Stimulated activated CD8-positive, alpha-beta memory T cell treated with anti-CD3 and anti-CD28 coated beads, Interleukin-7, amount 100 ng/mL, for 1 hour (primary cell): ENCODE measurements at places on chromosomes 5 and 9.

DNA sequence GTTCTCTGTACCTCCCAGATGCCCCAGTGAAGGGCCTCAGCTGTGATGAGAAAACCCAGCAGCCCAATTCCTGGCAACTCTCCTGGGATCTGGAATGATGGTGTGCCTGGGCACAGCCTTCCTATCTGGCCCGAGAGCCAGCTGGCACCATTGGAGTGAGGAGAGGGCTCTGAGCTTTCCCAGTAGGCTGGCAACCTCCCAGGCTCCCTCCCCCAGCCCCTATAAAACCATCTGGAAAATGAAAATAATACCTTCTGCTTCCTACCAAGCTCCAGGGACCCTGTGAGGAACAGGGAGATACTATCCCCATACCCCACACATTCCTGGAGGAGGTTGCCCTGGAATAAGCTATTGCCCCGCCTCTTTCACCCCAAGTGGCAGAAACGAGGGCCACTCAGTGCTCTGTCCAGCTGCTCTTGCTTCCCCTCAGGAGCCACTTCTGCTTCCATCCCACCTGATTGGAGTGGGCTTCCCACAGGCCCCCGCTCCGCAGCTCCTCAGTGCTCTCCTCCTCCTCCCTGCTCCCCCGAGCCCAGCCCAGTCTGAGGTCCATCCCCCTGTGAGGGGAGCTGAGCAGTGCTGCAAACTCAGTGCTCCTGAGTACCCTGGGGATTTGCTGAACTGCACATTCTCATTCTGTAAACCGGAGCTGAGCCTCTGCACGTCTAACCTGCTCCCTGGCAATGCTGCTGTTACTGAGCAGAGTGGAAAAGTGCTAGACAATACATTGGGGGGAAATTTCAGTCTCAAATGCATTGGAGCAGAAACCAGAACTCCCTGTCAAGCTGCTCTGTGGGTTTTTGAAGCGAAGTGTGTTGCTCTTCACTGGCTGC is 74.7 kb downstream of the THBS4 start:
- DNase-seq, result no peak

DNA sequence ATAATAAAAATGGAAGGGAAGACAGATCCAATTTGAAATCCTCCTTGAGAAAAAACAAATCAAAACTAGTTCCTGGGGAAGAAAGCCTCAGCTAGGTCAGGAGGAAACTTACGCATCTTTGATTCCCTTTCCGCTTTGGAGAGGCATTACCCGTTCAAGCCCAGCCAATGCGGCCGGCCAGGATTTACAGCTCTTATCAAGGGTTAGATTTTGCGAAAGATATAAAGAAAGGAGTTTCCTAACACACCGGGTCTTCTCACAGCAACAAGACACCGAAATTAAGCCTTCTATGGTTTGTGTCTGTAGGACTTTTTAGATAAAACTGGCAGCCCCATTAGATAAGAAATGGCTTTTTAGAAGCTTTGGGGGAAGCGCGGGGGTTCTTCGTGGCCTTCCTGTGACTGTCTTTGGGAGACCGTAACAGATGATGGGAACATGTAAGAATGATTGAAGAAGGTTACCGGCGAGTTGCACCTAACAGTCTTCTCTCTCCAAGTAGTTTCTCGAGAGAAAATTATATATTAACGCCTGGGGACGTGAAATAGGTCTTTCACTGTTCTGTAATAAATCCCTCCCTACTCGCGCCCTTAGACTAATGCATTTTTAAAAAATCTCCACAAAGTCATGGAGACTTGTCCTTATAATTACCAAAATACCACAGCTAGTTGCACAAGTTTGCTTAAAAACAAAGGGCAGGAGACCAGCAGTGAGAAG is 1.3 kb upstream of the ISL1 start:
- no peak for DNase-seq

GRCh38 chr5:158398360-158399201 is 539.6 kb upstream of the CLINT1 start:
- no peak for DNase-seq

DNA sequence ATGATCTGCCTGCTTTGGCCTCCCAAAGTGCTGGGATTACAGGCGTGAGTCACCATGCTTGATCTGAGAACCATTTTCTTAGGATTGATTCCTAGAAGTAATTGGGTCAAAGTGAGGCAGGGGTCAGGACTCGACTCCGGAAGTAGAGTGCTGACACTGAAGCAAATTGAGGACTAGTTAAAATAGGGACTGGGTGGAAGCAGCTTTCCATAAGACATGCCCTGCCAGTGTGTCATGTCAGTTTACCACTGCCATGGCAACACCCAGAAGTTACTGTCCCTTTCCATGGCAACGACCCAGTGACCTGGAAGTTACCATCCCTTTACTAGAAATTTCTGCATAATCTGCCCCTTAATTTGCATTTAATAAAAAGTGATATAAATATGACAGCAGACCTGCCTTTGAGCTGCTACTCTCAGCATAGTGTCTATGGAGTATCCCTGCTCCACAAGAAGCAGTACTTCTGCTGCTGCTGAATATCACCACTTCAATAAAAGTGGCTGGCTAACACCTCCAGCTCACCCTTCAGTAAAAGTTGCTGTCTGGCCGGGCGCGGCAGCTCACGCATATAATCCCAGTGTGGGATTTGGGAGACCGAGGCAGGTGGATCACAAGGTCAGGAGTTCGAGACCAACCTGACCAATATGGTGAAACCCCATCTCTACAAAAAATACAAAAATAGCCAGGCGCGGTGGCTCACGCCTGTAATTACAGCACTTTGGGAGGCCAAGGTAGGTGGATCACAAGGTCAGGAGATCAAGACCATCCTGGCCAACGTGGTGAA is 47.8 kb upstream of the JADE2 start:
- no peak for DNase-seq

- no peak for DNase-seq
Observed at GRCh38 chr5:53024535-53024934, 35.4 kb downstream of the ITGA2 start.

- no peak for DNase-seq
Observed at GRCh38 chr5:143041972-143042770, 272.0 kb downstream of the ARHGAP26 start.
